ENCODE measurements at places on chromosomes 16 and 17.

DNA sequence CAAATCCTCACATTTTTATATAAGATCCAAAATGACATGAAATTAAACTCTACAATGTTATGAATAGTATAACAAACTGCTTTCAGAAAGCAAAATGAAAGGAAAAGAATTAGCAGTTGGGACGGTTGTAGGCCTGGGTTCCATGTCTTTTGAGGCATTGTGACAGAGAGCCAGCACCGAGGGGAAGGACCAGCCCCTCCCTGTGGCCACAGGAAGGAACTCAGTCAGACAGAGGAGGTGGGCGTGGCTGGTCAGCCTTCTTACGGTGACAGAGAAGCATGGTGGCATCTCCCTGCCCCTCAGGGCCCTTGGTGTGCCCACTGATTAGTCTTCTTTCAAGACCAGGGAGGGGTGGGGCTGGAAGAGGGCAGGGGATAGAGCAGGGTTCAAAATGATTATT is 5.7 kb downstream of the ZNF319 start:
- no peak for DNase-seq

GRCh38 chr17:48997103-48997826 is at the start of gene IGF2BP1:
IGF2BP1 (plus strand) TSS chr17:48997385; CDS start chr17:48997746, 361 bp downstream.
- peak; percentile 38 for DNase-seq

DNA sequence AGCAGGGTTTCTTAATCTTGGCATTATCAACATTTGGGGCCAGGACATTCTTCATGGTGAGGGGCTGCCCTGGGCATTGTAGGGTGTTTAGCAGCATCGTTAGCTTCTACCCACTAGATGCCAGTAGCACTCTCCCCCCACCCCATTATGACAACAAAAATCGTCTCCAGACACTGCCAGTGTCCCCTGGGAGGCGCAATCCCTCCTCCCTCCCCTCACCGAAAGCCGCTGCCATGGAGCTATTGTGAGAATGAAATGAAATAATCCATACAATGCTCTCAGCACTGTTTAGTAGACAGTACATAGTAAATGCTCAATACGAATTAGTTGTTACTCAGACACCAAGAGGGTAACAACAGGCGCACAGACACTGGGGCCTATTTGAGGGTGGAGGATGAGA is 502.9 kb downstream of the NPIPA7 start:
- no peak for DNase-seq

GRCh38 chr17:49548051-49548505 is 27.6 kb upstream of the NXPH3 start:
- DNase-seq = no peak

GRCh38 chr17:29111816-29112499 is 68.2 kb downstream of the MYO18A start:
- peak; percentile 26 for DNase-seq

DNA sequence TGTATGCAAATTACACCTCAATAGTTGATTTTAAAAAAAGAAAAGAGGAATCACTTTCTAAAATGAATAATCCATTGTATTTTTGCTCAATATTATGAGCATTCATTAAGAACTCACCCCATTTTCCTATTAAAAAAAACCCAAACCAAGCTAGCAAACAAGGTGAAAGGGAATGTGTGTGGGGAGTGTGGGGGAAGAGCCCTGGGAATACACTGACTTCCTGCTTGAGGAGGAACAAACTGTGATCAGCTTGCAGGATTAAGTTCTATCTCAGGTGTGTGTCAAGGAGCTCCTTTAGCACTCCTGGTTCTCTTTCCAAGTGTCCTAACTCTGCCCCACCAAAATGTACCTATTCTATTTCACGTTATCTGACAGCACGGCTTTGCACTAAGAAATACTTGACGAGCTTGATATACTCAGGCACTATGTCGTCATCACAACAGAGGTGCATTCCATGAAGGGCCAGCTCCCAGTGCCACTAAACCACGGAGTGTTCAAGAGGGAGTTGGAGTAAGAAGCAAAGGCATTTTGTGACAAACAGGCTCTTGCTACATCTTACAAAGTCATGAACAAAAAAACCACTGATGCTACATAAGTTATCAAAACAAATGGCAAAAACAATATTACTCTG is 73.2 kb downstream of the MYH10 start:
- DNase-seq = no peak

GRCh38 chr17:20948984-20949777 is 93.6 kb downstream of the USP22 start:
- DNase-seq = no peak

- peak; percentile 39 for DNase-seq
Measured at GRCh38 chr17:44916781-44917241, 1.5 kb upstream of the GFAP start.

DNA sequence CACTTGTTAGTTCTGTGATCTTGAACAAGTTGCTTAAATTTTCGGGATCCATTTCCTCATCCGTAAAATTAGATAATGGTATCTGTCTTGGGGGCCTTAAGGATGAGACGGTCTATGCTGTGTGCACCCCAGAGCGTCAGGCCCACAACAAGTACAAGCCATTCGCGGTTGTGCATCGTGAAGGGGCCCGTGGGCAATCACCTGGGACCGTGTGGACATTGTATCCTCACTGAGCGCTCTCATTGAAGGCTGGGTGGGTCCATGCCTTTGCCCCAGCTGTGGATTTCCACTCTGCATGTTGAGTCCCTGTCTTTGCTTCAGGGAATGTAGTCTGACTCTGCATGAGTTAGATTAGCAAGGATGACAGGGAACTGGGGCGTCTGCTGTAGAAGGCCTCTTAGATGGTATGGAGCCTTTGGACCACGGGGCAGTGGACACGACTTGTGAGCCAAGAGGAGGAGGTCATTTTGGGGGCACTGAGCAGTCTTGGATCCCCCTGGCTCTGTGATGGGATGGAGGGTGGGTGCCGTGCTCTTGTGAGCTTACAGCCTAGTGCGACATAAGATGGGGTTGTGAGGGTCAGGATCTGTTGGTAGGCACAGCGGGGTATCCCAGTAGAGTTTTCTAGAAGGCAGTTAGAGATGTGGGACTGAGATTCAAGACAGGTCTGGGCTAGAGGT is 89.5 kb downstream of the SNX29 start:
- DNase-seq = no peak

DNA sequence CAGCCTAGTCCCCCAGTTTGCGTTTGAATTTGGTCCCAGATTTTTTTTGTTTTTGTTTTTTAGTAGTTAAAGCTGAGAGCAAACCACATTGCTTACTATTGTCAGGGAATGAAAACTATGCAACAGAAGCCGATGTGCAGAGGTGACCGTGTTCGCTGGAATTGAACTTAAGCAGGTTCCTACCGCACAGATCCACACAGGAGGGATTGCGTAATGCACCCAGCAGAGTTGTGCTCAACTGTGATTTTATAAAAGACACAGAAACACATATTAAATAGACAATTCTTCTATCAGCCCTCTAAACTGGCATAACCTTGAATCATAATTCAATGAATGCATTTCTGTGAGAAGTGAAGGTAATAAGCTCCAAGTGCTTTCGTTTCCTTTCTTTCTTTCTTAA is 443.0 kb downstream of the WWOX start:
- DNase-seq = no peak

DNA sequence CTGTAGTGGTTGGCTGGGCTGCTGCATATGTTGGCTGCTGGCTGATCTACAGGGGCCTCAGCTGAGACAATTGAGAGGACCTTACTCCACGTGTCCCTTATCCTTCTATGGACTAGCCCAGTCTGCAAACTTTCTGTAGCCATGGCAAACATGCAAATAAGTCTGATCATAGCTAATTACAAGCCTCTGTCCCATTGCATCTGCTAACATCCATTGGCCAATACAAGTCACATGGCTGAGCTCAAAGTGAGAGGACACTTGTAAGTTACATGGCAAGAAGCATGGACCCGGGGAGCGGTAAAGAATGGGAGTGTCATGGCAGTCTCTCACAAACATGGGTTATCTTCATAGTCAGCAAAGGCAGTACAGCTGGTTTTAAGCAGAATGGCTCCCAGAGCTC is 11.6 kb upstream of the IL4R start:
- no peak for DNase-seq

DNA sequence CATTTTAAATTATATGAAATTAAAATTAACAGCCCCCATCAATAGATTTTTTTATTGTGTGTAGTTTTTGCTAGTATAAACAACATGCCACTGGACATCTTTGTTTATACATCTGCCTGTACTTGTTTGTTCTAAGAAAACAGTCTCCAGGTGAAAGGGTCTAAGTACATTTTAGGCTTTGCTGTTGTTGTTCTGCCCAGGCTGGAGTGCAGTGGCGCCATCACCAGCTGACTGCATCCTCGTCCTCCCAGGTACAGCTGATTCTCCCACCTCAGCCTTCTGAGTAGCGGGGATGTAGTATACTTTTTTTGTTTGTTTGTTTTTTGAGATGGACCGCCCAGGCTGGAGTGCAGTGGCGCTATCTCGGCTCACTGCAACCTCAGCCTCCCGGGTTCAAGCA is 25.5 kb downstream of the C17orf58 start:
- no peak for DNase-seq

DNA sequence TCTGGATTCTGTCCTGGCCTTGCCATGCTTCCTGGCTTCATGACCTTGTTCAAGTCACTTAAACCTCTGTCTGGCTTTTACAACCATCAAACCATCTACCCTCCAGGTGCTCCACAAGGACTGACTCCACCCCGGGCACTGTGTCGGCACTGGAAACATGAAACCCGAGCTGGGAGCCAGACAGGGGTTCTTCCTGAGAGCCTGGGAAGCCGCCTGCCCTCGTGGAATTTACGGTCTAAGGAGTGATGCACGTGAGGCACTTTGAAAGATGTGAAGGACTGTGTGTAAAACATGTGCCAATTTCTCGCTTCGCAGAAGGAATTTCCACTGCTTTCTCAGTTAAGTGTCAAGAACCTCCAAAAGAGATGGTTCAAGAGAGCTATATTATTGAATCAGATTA is 11.6 kb downstream of the CDK5R1 start:
- no peak for DNase-seq

GRCh38 chr17:17063546-17064122 is 21.4 kb downstream of the MPRIP start:
- peak; percentile 35 for DNase-seq

- DNase-seq = no peak
Measured at GRCh38 chr16:24139282-24139681, 116.9 kb upstream of the CACNG3 start.

- no peak for DNase-seq
Measured at GRCh38 chr17:44111777-44112176, 11.7 kb downstream of the HDAC5 start.

DNA sequence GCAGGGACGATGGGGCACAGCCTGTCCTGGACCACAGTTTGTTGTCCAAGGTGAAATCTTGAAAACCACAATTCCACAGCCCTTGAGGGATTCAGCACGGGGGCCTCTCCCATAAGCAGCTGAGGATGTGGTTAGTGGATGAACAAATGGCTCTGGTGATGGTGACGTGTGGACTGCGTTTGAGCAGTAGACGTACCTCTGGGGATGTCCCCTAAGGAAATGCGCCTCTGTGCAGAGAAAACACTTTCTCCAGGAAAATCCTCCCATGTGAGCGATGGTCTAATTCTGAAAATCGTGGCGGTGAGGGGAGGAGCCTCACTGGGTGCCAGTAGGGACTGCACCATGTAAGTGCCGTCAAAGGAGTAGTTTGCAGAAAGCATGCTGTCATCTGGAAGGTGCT is 2.7 kb upstream of the SEPTIN12 start:
- no peak for DNase-seq

DNA sequence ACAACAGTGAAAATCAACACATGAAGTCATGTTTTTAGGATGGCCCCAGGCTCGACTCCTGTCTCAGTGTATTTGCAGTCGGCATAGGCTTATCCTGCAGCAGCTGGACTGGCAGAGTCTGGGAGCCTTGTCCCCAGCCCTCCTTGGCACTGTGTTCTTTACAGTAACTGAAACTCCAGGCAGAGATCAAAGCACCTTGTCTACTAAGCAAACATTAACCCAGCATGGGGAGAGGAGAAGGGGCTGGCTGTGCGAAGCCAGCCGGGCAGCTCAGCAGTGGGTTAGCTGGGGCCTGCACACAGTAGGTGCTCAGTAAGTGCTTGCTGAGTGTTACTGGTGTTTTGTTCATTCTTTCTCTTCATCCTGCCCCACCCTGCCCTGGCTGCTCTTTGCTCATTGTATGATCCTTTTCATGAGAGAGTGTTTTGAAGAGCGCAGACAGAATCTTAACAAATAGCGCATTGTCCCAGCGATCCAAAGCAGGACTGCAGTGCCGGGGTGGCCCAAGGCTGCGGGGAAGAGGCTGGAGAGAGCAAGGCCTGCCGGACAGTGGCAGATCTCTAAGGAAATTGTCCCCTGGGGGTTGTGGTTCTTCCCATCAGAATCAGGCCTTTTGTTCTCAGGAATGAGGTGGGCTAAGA is 23.5 kb upstream of the ITGB4 start:
- peak; percentile 98 for DNase-seq

DNA sequence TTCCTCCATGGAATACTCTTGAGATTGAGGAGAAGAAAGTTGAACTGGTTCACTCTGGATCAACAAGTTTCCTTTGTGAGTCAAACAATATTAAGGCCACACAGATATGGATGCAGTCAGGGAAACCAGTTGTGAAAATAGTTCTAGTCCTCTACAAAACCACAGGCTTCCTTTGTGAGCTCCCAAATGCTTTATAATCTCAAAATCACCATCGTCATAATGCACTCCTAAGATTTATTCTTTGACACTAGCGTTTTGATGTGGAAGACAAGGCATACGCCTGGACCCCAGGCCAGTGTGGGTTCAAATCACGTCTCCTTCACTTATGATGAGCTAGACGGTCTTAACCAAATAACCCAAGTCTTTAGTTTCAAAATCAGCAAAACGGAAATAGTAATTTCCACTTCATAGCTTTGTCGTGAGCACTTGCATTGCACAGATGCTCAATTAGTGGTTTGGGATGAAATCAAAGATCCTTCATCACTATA is 142.6 kb downstream of the STX8 start:
- no peak for DNase-seq

DNA sequence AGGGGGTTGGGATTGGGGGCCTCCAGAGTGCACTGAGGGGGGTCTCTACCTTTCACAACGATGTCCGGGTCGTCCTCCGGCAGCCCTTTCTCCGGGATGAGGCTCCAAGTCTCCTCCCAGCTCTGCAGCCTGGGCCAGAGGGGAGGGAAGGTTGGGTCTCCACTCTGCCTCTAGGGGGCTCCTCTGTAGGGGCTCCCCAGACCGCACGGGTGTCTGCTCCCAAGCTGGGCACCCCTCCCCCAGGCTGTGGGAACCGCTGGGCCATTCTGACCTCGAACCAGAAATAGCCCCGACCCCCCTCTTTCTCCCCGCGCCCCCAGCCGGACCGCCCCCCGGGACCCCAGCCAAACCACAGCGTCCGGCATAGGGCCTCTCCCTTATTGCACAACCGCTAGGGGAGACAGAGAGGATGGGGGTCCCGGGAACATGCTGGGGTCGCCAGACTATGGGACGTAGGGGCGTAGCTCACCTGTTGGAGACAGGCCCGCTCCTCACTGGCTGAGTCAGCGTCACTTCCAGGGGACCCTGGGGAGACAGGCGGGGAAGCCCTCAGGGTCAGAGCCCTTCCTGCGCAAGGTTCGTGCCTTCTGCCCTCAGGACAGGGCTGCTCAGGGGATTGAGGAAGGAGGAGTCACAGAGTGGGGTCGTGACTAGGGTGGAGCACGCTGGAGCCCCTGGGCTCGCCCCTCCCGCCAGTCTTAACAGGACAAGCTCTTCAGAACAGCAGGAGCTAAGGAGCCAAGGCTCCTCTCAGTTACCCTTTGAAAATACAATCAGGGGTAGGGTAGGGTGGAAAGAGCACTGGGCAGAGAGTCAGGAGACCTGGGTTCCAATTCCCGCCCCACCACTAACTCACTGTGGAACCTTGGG is 2.7 kb downstream of the PLEKHH3 start:
- no peak for DNase-seq

Data from COLO829 (cell line).